Astrocyte (in vitro differentiated cells and primary cell): ENCODE measurements at places on chromosomes 7 and 10. TPM values are rescaled to one million over a fixed set of nuclear protein-coding genes. Genes with fewer than 3 reads are reported as not detected.

GIMAP1 gene
- total RNA-seq = not detected in 2 replicates

- peaks cover 5% of the 10 kb centered on the region for H3K27me3 ChIP-seq
- DNase-seq = no peak
- peaks cover 9% of the 10 kb centered on the region for H3K4me1 ChIP-seq
- no peaks in the 10 kb centered on the region for H3K36me3 ChIP-seq
These were observed 165.7 kb downstream of the CPEB3 start for GRCh38 chr10:92125144-92125543.

- H3K4me1 ChIP-seq = peaks cover 1% of the 10 kb centered on the region
- DNase-seq = no peak
- no peaks in the 10 kb centered on the region for H3K36me3 ChIP-seq
- no peak overlapping the region for H3K4me3 ChIP-seq
- H3K27ac ChIP-seq = no peak overlapping the region
- H3K27me3 ChIP-seq = no peaks in the 10 kb centered on the region
These were observed 162.1 kb downstream of the TCF7L2 start for GRCh38 chr10:113111900-113112853.

INPP5A gene
- total RNA-seq = 29.2 and 39.1 TPM in 2 replicates

DNA sequence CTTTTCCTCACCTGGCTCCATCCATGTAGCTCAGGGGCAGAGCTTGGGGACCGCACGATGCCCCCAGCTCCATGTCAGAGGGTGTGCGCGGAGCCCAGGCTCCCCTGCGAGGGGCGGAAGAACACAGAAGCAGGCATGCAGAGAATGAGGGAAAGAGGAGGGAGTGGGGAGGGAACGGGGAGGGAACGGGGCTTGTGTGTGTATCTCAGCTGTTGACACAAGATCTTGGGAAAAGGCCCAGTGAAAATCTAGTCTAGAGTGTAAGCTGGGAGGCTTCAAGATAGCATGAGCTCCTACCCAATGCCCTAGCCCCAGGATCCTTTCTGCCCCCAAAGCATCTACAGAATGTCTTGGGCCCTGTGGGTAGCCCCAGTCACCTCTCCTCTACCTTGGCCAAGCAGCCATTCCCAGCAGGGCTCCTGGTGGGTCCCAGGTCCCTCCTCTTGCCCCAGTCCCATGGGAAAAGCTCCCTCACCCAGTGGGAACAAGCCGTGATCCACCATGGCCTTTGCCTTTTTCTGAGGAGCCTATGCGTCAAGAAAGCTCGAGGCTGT lies 25.1 kb upstream of the NDST2 start:
- H3K36me3 ChIP-seq = no peaks in the 10 kb centered on the region
- H3K4me1 ChIP-seq = peaks cover 16% of the 10 kb centered on the region
- no peaks in the 10 kb centered on the region for H3K27me3 ChIP-seq
- no peak overlapping the region for H3K4me3 ChIP-seq
- DNase-seq = no peak

NUTM2D gene
- total RNA-seq = 6.2 and 6.9 TPM in 2 replicates

- peak overlapping the region; percentile 72 for H3K4me3 ChIP-seq
- H3K36me3 ChIP-seq = no peaks in the 10 kb centered on the region
- H3K27ac ChIP-seq = peak overlapping the region; percentile 97
- peak; percentile 82 for DNase-seq
- H3K27me3 ChIP-seq = no peaks in the 10 kb centered on the region
These were observed 463 bp upstream of the UPP1 start for GRCh38 chr7:48088559-48089045.

DNA sequence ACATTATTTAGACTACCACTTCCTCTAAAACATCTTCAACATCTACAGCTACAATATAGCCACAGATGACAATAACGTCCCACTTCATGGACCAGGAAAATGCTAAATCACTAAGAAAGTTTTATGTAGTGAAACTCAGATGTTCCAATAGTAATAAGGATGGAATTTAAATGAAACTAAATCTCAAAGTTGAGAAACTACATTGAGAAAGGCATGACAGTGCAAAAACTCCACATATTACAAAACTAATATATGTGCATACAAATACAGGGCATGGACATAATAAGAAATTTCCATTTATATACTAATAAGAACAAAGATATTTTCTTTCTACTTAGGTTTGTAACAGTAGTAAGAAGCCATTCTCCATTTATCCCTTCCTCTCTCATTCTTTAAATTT lies 31.1 kb downstream of the POT1 start:
- no peaks in the 10 kb centered on the region for H3K27me3 ChIP-seq
- no peak for DNase-seq
- H3K4me1 ChIP-seq = no peaks in the 10 kb centered on the region
- H3K36me3 ChIP-seq = no peaks in the 10 kb centered on the region
- H3K4me3 ChIP-seq = no peak overlapping the region
- H3K27ac ChIP-seq = no peak overlapping the region

DNA sequence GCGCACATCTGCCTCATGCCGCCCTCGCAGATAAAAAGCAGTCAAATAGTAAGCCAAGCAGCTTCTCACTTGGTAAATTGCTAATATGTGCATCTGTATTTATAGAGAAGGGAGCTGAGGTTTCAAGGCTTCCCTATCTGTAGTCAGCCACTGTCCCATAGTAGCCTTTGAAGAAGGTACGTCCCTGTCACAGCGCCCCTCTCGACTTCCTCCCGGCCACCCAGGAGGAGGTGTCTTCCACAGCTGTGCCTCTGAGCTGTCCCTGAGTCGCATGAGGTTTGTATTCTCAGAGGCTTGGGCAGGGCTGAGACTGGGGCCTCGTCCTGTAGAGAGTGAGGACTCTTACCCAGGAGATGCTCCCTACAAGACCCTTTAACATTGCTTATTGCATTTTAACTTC lies 49.0 kb downstream of the SPOCK2 start:
- no peaks in the 10 kb centered on the region for H3K27me3 ChIP-seq
- peaks cover 2% of the 10 kb centered on the region for H3K4me1 ChIP-seq
- no peaks in the 10 kb centered on the region for H3K36me3 ChIP-seq

DNA sequence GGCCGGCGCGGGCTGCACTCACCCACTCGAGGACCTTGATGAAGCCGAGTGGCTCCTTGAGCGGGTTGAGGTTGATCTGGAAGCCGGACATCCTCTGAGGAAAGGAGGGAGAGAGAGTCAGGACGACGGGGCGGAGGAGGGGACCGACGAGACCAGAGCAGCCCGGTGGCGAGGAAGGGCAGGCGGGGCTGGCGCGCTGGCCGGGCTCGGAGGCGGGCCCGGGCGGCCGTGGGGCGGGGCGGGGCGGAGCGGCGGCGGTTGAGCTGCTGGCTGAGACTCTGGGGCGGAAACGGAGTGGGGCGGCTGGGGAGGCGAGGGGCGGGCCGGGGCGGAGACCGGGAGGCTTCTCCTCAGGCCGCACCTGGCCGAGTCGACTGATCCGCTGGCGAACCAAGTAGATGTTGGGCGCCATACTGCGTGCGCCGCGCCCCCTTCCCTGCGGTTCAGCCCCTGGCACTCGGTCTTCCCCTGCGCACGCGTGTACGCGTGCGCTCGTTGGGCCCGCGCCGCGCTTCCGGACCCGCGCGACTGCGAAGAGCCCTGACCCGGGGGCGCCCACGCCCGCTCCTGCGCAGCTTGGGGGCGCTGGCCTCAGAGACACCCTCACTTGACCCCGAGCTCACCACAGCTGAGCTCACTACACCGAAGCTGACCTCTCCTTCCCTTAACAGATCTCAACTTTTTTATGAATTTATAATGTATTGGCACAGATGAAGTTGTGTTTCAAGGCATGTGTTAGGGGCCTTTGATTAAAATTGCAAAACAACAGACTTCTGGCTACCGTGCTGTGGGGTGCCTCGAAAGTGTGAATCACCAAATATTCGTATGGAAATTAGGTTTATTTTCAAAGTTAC lies at the start of gene SYPL1:
TSS of gene SYPL1 (minus strand) at position 195 of the 854 bp plus-strand sequence. CDS start at position 91, 104 bp downstream.
- DNase-seq = peak; percentile 82
- no peaks in the 10 kb centered on the region for H3K36me3 ChIP-seq
- H3K27me3 ChIP-seq = no peaks in the 10 kb centered on the region

DNA sequence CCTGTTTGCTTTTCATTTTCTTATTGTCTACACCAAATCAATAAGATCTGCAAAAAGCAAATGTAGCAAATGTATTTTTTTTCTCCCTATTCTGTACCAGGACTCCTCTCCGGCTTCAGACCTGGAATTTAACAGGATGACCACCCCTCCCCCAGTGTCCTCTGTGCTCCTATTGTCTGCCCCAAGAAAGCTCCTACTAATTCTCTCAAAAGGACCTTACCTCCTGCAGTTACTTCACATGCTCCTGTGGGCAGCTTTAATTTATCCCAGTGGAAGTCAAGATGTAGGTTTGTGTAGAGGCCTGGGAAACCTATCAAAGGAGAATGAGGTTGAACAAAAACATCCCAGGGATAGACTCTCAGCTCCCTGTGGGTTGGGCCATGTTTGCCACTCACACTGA lies 31.3 kb downstream of the PLXNA4 start:
- peaks cover 23% of the 10 kb centered on the region for H3K4me1 ChIP-seq
- DNase-seq = no peak
- no peak overlapping the region for H3K4me3 ChIP-seq
- no peaks in the 10 kb centered on the region for H3K36me3 ChIP-seq
- H3K27me3 ChIP-seq = no peaks in the 10 kb centered on the region

DNA sequence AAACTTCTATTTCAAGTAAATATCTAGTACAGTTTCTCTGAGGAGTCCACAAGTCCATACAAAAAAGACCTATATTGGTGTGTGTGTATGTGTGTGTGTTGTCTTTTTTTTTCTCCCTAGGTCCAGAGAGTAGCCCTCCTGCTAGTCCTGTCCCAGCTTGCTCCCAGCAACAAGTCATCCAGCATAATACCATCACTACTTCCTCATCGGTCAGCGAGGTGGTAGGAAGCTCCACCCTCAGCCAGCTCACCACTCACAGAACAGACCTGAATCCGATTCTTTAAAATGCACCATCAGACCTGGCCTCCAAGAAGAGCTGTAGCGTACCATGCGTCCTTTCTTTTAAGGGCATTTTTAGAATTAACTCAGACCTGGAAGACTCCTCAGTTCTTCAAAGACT lies 139.1 kb downstream of the TRIL start:
- no peaks in the 10 kb centered on the region for H3K27me3 ChIP-seq
- H3K4me1 ChIP-seq = no peaks in the 10 kb centered on the region
- peaks cover 12% of the 10 kb centered on the region for H3K36me3 ChIP-seq
- H3K27ac ChIP-seq = no peak overlapping the region

DNA sequence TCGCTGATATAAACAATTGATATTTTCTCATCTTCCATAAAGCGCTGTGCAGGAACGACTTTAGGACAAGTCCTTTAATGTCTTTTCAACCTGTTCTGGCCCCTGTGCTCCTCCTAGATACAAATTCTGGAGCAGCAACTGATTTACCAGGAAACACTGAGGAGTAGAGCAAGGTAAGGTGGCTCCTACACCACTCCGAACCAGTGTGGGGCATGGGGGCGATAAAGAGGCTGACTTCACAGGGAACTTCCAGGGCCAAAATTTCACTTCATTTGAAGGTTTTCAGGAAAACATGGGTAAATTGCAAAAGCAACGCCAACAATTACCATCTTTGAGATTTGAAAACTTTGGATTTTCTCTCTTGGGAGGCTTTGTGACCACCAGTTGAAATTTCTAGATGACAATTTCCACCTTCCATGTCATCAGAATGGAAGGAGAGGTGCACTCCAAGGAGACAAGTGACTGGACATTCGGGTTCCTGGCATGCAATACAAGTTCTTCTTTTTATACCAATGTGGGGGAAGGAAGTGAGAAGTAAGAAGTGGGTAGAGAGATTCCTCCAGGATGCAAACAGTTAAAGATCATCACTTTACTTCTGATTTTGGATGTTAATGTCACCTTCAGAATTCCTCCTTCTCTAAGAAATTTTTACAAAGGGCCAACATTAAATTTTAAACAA lies 118.5 kb downstream of the FAM107B start:
- no peak overlapping the region for H3K4me3 ChIP-seq
- H3K27ac ChIP-seq = no peak overlapping the region
- DNase-seq = no peak

HOXA6 gene
- not detected in 2 replicates for total RNA-seq

DNA sequence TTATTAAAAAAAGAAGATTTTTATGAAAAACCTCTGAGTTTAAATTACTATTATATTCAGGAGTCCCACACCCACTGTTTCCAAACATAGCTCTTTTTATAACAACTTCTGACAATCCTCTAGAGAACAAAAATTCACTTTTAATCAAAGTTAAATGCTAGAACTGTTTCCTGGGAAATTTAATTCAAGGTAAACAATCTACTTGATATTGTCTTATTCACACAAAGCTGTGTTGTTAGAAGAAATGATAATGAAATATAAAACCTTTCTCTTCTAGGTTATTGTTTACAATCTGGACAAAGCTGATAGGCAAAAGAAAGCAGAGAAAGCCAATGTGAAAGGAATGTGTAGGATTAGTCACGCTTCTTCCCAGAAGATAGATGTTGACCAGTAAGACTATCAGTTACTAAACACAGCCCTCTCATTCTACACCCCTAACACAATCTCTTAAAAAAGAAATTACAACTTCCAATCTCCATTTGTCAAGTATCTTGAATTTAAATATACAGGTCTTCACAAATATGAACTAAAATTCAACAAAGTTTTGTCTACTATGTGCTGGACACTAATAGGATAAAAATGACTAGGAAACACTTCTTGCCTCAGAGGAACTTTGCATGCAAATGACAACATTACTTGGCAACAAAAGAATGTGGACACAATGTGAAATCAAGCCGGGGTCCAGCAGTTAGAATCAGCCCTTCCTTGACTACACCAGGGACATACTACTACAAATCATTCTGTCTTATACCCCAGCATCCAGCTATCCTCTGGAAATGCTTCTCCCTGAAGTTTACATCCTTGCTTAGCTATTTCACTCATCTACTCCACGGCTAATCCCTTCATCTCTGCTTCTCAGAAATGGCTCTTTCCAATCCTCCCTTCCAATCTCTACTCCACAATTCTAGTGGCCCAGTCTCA lies 123.7 kb downstream of the IMMP2L start:
- peaks cover 11% of the 10 kb centered on the region for H3K4me1 ChIP-seq
- H3K27me3 ChIP-seq = no peaks in the 10 kb centered on the region
- DNase-seq = peak; percentile 80
- H3K4me3 ChIP-seq = no peak overlapping the region
- H3K36me3 ChIP-seq = no peaks in the 10 kb centered on the region

- no peaks in the 10 kb centered on the region for H3K4me1 ChIP-seq
- H3K36me3 ChIP-seq = no peaks in the 10 kb centered on the region
- no peaks in the 10 kb centered on the region for H3K27me3 ChIP-seq
- no peak for DNase-seq
These were observed 18.6 kb upstream of the ADGRA1 start for GRCh38 chr10:133069033-133069525.

DNA sequence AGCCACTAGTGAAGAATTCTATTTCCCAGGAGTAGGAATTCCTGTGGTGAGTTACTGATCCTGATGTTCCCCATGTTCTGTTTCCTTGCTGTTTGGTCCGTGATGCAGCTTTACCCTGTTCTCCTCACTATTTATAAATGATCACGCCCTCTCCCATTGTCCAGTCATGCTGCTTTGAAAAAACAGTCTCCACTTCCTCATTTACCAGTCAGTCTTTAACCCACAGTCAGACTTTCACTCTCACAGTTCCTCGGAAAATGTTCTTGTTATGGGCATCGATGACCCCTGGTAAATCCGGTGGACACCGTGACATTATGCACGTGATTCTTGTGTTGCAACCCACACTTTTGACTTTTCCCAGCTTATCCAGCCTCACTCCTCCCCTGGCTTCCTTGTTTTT lies 14.4 kb downstream of the SCIN start:
- peak; percentile 51 for DNase-seq
- H3K4me1 ChIP-seq = no peaks in the 10 kb centered on the region
- H3K4me3 ChIP-seq = no peak overlapping the region

VAX1 gene
- 0.34 and 0.62 TPM in 2 replicates for total RNA-seq
